ENCODE measurements at places on chromosomes 12 and 14.

- DNase-seq: no peak
These were observed 102.7 kb downstream of the PAPLN start for GRCh38 chr14:73339846-73340595.

DNA sequence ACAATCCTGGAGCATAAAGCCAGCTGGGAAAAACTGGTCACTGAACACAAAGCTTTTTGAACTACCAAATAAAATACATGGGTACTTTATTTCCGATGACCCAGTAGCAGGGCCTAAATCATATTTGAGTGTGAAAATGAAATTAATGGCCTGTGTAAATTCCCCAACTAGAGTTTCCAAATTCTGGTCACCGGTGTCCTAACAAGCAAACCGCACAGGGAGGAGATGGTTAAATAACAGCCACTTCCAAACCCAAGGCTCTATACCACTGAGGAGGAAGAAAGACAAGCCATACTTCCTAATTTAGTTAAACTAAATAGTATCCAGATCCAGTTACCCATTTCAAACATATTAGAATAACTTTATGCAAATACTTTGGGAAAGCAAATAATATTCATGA, 40.1 kb upstream of the DUSP6 start:
- DNase-seq: no peak

DNA sequence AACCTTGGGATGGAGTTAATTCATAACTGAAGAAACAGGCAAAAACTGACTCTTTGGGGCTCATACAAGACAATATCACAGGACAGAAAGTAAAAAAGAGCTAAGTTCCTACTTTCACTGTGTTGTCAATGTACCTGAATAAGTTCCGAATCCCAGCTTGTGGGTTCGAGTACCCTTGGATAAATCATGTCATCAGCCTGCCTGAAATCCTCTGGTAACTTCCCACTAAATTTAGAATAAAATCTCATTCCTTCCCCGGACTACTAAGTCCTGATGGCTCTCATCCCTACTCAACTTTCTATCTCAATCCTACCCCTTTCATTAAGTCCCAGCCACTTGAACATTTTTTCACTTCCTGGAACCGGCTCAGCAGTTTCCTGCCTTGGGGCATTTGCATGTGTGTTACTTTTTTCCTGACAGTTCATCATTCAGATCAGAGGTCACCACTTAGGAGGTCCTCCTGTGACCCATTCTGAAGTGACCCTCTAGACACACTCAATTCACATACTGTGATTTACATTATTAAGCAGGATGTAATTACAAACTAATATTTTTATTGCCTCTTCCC, 12.7 kb downstream of the ERP29 start:
- DNase-seq: no peak

GRCh38 chr12:84075991-84076390, 836.6 kb downstream of the SLC6A15 start:
- DNase-seq: no peak

GRCh38 chr12:104627231-104627989, 170.7 kb downstream of the CHST11 start:
- DNase-seq: no peak

DNA sequence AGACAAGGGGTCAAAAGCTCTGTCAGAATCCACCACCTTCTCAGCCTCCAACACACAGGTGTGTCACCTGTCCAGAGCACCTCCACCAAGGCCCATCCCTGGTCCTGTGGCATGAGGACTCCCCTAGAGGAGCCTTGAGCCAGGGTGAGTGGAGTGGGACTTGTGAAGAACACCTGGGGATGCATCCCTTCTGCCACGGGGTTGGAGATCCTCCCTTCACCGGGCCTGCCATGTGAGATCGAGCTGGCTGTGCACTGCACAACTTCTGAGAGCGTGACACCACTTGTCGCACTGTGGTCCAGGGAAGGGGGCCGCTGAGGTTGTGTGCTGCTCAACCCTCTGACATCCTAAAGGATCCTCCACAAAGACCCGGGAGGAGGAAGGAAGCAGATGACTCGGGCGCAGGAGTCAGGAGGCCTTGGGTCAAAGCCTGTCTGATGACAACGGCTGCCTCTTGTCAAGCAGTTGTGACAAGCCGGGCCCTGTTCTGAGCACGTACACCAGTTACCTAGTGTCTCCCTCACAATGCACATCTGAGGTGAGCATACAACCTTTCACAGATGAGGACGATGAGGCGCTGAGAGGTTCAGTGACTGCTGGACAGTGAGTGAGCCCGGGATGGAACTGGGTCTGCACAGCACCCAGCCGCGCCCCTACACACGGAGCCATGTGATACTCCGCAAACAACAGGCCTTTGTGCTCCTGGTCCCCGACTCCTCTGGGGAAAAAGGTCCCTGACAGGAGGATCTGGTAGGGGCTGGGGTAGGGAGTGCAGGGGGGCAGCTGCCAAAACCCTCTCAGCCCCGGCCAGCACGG, 35.6 kb downstream of the CHGA start:
- no peak for DNase-seq

DNA sequence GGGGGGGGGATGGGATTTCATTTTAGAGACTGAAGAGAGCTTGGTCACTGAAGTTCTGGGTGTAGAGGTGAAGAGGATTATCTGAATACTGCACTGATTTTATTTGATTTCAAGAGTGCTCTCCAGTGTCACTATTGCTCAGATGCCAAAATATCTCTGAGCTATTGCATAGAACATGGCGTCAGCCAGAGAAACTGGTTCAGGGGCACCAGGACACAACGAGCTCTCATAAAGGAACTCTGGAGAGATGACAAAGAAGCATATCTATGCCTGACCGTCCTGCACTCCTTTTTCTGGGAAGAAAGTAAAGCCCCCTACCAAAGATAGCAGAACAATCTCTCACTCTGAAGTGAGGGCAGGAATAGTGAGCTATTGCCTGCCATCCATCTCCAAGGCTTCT, 2.0 kb downstream of the SLC7A8 start:
- DNase-seq: no peak

Data from left renal pelvis (tissue), 4 donors.